Keratinocyte (primary cell): ENCODE measurements at places on chromosomes 4 and X.

GRCh38 chr4:24266951-24267722 is 317.2 kb downstream of the DHX15 start:
- DNase-seq: no peak

DNA sequence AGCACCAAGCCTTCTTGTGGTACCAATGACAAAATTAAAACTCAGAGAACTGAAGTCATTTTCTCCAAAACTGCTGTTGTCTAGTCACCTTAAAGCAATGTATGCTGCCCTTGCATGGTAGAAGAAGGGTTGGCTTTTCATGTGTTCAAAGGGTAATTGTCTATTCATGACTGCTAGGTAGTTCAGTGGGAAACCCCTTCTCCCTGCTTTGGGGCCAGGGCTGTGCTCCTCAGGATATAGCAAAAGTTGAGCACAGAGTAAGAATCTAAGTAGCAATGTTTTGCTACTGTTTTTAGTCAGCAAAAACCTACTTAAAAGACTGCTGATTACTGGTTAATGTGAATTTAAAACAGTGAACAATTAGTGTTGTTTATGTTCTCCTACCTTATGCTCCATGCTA is 30.8 kb upstream of the FAM9B start:
- DNase-seq: no peak

- no peak for DNase-seq
Observed at GRCh38 chr4:106355193-106355592, 13.4 kb downstream of the GIMD1 start.

DNA sequence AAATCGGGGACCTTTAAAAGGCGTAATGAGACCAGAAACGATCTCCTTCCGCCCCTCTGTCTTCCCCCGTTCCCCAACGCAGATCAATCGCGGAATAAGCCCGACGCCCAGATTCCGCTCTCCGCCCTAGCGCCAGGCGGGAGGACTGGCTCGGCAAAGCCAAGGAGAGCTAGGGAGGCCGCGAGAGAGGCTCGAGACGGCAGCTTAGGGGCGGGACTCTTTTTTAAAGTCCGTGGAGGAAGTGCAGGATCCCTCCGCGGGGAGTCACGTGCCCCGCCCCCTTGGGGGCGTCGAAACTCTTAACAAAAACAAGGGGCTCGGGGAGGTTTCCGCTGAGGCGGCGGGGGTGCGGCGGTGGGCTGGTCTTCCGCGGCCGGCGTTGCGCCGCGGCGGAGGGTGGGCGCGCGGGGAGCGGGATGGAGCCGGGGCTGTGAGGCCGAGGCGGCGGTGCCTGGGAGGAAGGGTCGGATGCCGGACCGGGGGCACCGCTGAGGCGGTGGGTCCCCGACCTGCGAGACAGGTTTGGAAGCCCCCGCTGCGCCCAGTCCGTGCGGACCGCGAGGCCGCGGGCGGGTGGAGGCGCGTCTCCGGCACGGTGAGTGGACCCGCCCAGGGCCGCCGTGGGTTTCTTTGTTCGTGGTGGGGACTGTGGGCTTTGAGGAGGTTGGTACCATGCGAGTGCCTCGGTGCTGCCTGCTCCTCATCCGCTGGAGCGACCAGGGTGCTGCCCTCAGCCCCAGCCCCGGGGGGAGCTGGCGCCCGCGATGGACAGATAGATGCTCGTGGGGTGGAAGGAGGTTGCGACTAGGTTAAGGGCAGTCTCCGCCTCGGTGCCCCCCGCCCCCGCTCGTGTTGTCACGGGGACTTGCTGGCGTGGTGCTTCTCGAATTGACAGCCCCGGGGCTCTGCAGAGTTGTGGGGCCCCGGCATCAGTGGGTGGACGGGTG is at the start of gene CCNG2:
TSS of gene CCNG2 (plus strand) at position 296 of the 947 bp plus-strand sequence. CDS start 1,326 bp downstream, outside the sequence.
- no peak for DNase-seq

DNA sequence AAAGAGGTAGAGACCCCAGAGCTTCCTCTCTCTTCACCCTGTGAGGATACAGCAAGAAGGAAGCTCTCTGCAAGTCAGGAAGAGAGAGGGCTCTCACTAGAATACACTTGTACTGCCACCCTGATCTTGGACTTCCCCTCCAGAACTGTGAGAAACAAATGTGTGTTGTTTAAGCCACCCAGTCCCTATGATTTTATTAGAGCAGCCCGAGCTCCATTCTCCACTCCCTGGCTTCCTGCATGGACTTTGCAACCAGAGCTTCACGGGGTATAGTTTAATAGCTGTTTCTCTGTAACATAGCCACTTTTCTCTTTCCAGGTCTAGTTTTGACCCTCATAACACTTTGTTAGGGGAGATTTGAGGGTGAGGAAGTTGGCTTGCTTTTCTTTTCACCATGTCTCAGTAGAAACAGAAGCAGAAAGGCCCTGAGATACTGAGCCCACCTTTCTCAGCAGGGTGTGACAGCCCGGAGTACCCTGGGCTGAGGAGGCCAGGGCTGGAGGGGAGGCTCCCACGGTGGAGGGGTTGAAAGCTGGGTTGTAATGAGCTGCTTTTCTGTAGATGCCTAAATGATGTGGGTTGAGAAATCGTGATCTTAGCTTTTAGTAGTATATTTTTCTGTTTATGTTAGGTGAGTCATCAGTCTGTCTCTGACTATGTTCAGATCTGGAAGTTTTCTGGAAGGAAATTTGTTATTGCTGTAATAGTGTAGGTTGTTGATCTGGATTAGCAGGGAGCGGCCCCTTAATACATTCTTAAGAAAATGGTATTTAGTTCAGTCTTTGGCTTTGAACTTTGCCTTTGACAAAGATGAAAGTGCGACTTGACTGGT is 118.6 kb downstream of the PTTG2 start:
- no peak for DNase-seq

- DNase-seq: no peak
Observed at GRCh38 chrX:104193485-104193884, 27.2 kb downstream of the FAM199X start.

- no peak for DNase-seq
Observed at GRCh38 chr4:106318511-106318910, 2.2 kb downstream of the AIMP1 start.

DNA sequence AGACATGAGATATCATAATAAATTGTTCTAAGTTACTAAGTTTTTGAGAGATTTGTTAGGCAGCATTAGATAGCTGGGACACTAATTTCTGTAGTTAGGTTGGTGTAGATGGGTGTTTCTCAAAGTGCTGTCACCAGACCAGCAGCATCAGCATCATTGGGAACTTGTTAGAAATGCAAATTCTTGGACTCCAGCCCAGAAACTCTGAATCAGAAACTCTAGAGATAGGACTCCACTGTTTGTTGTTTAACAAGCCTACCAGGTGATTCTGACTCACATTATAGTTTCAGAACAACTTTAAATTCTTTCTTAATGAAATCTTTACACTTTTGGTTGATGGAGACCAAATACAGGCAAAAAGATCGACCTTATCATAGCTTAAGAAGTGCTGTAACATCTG is 173.7 kb downstream of the PABPC4L start:
- DNase-seq: no peak

DNA sequence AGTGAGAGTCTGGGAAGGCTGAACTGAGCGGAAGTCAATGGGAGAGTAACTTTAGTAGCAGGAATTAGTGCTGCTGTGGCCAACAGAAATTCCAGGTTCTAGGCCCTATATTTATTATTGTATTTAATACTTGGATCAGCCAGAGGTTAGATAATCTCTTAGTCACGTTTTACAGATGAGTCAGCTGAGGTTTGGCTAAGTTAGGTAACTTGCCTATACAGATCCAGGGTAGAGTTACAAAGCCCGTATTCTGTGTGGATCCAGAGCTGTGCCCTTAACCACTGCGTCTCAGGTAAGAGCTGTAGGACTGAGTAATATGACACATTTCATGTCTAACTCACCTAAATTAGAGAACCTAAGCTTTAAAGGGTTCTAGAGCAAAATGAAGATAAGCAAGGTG is 20.5 kb downstream of the PSMD10 start:
- peak; percentile 75 for DNase-seq

DNA sequence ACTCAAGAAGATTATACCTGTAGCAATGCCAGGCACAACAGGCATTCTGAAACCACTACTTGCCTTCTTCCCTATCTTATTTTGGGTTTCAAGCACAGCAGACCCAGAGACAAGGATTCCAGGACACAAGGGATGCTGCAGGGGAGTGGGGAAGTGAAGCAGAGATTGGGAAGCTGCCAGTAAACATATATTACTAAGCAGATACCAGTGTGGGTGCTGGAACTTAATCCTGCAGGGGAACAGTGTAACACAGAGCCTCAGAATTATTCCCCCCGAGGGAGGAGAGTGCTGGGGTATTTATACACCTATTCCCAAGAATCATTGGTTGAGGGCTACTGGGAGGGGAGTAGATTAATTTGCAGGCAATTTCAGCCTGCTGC is 33.3 kb upstream of the MAML3 start:
- DNase-seq: no peak
